Central memory CD4-positive, alpha-beta T cell (primary cell): ENCODE measurements at places on chromosomes 5 and 9.

DNA sequence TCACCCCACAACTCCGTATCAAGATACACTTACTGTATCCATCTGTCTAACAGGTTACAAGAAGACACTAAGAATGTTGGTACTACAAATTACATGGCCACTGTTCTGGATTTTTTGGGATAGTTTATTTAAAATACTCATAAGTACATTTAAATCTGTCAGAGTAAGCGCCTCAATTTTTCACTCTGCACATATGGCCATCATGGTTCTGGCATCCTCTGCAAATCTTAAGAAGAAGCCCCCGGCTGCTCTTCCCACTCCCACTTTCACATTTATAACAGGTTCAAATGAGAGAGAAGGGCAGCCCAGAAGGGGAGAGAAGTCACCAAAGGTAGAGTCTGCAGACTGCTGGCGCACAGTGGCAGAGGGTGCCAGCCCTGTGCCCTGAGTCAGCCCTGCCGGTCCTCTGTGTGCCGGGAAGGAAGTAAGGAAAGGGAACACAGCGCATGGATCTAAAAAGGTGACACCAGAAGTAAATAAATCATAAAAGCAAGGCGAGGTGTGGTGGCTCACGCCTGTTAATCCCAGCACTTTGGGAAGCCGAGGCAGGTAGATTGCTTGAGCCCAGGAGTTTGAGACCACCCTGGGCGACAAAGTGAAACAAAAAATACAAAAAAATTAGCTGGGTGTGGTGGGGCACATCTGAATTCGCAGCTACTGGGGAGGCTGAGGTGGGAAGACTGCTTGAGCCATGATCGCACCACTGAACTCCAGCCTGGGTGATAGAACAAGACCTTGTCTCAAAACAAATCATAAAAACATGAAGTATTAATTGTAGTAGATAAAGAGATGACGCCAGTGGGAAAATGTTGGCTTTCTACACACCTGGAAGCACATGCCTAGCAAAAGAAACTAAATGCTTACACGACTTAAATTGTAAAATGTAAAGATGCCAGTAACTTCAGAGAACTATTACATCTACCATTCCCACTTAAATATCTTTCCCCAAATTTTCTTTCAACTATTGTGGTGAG lies 30.0 kb downstream of the RNF130 start:
- no peak for DNase-seq

DNA sequence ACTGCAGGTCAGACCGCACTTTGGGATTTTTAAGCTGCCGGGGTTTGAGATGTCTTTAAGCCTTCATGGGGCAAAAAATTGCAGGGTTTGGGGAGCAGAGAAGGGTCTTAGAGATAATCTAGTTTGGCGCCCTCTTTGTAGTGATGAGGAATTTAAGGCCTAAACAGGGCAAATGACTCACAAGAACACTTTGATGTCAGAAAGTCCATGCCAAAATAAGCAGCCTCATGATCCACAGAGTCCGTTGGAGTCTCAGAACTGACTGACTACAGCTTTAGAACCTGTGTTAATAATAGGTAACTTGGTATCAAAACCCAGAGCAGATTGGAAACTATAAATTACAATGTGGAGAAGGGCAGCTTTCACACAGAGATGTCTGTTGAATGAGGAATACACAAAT lies 35.9 kb upstream of the PTGS1 start:
- no peak for DNase-seq

- DNase-seq = peak; percentile 8
Measured at GRCh38 chr5:57383093-57383861, 99.3 kb downstream of the ACTBL2 start.

DNA sequence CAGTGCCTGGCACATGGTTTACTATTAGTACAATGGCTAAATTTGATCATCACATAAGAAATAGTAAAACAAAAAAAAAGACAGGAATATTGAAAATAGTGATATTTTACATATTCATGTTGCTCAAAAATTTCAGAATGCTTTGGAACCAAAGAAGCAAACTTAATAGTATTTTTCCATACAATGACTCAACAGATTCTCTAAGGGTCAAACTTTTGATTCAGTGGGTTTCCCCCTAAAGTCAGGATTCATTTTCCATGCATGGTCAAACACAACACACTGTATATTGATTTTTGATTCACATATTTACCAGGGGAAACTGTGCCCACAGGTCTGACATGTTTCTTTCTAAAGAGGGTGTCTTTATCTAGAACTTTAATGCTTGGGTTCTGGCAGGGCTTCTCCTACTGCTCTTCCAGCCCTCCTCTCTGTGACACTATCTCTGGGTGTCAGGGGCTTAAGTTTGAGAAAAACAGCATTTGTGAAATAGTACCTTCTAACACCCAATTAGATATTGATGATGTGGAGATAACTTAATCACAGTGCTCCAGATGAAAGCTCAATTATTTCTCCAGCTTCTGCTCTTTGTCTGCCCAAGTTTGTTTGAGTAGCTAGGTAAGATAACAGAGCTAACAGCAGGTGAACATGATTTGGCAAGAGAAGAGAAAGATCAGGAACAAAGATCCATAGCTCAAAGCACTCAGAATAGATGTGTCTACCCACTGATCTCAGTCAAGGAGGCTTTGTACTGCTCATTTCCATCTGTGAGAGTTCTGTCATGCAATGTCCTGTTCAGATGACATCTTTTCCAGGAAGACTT lies 35.5 kb upstream of the ELL2 start:
- no peak for DNase-seq

DNA sequence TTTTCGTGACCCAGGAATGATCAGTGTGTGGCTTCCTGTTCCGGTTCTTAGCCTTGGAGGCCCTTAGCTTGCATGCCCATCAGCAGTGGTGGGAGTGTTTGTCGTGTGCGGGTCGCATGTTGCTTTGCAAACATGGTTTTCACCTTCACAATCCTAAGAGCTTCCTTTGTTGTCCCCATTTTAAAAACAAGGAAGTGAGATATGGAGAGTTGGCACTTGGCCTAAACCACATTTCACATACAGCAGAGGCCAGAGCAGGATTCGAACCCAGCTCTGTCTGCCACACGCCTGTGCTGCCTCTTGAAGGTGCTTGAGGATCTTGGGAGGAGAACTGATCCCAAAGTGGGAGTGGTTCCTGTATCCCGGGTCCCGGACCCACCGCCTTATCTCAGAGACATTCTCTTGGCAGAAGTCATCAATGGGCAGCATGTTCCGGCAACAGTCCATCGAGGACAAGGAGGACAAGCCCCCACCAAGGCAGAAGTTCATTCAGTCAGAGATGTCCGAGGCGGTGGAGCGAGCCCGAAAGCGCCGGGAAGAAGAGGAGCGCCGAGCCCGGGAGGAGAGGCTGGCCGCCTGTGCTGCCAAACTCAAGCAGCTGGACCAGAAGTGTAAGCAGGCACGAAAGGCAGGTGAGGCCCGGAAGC lies 38.2 kb upstream of the POMT1 start:
- DNase-seq = no peak

DNA sequence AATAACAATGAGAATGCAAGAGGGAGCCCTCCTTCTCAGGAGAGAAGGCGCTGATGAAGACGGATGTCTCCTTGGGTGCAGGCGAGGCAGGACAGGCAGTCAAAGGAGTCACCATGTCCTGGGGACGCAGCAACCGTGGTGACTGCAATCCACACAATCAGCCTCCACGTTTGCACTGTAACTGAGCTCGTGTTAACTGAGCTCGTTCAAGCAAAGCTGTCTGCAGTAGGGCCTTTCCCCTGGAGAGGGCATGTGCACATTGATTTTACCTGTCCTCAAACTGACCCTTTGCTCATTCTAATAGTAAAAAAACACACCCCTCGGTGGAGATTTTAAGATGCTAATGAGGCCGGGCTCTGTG lies 2.8 kb downstream of the SARDH start:
- DNase-seq = no peak

- DNase-seq = no peak
Measured at GRCh38 chr5:9350301-9350797, 195.5 kb downstream of the SEMA5A start.

DNA sequence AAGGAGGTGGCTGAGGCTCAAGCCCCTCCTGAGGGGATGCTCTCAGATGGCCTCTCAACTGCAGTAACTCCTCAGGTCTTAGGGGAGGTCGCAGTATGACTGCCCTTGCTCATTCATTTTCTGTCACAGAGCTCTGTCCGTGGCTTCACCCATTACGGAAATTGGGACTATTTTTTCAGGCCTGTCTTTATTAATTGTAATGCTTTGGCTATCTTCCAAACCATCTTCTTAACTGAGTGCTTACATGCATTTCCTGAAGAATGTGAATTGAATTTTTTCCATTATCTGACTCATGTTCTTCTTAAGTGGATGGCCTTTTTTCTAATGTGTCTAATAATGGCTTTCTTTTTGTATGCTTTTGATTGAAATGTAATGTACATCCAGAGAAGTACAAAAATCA lies 36.4 kb upstream of the SV2C start:
- no peak for DNase-seq

DNA sequence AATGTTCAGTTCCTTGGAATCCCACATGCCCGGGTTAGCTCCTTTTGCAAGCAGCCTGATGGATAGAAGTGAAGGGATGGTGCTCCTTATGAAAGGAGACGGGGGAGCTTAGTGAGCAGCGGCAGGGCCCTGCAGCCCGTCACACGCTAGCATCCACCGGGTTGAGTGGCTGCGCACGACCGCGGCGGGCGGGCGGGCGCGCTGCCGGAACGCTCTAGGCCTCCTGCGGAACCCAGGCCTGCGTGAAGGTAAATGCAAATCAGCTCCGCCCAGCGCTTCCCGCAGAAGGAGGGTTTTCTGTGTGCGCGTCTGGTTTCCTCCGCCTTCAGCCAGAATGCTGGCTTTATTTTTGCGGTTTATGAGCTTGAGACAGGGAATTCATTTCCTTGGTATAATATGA lies 19.8 kb downstream of the IL12B start:
- no peak for DNase-seq

DNA sequence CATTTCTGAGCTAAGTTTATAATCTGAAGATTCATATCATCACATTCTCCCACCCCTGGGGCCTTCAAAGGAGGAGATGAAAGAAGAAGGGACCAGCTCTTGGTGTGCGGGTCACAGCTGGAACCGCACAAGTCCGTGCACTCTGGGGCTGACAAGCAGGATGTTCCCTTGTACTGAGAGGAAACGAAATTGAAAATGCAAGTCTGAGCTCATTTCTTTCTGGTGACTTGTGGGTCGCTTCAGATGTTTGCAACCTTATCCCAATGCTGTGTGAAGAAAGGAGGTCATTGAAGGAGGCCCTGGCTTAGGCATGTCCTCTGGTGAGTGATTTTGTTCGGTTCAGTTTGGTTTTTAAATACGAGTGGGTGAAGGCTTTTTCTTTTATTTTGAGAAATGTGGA lies 59.6 kb downstream of the C9orf152 start:
- DNase-seq = peak; percentile 10

DNA sequence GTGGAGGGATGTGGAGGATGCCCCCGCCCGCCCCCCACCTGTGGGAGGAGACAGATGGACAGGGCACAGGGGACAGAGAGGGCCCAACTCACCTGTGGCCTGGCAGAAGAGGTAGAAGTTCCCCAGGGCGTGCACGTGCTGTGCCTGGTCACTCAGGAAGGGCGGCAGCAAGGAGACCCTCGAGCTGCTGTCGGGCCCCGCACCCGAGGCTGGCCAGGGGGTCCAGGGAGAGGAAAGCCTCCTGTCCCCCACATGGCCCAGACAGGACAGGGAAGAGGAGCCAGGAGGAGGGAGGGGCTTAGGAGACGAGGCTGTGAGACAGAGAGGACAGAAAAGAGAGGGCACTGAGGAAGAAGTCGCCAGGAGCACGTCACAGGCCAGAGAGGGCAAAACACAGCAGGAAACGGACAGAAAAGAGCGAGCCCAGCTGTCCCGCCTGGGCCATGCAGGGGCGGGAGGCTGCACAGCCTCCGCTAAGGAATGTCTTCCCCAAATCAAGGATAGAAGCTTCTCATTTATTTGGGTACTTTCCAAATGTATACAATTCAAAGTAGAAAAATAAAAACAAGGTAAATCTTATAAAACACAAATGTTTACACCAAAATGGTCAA lies 58.5 kb downstream of the SECISBP2 start:
- no peak for DNase-seq

DNA sequence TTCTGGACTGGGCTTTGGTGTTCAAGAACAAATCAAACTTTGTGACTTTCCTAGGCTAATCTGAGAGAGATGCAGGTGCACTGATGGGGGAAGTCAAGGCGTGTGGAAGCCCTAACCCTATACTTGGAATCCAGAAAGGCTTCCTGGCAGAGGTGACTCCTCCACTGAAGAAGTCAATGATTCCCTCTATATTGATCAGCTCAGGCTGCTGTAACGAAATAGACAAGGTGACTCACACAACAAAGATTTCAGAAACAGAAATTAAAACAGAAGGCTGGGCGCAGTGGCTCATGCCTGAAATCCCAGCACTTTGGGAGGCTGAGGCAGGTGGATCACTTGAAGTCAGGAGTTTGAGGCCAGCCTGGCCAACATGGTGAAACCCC lies 69.6 kb upstream of the GGTA1 start:
- DNase-seq = no peak

- no peak for DNase-seq
Measured at GRCh38 chr9:119500072-119500771, 131.0 kb upstream of the BRINP1 start.

DNA sequence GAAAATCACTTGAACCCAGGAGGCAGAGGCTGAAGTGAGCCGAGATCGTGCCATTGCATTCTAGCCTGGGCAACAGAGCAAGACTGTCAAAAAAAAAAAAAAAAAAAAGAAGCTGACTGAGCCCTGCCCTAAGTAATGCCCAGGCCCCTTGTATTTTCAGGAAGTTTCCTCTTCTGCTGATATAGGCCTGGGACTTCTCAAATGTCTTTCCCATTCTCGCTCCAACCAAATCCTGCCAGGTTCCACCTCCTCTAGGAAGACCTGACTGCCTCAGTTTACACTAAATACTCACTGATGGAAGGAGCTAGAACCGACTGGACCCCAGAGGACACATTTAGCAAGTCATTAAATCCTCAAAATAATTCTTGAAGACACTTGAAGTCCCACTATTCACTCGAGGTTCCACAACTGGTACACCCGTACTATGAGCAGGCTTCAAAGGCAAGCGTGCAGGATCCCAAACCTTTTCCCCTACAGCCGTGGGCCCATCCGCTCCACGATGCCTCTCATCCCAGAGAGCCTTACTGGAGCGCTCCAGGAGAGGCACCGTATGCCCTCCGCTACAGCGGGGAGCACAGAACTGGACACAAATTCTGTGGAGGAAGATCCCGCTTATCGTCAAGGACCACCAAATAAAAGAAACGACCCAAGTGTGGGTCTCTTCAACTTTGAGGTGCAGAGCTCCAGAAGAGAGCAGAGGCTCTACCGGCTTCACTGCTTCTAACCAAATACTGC lies 676 bp downstream of the NOL6 start:
- no peak for DNase-seq
